GM06990 (cell line): ENCODE measurements at places on chromosomes 2 and 18.

- DNase-seq: no peak
Observed at GRCh38 chr18:24272229-24272525, 125.4 kb downstream of the OSBPL1A start.

GRCh38 chr2:3334392-3335345 is 42.9 kb downstream of the EIPR1 start:
- DNase-seq: no peak

GRCh38 chr2:11533278-11534070 is at the start of gene GREB1:
Gene GREB1, plus strand, starts transcription at chr2:11534045. Its CDS starts 22,570 bp downstream, at chr2:11556615.
- DNase-seq: no peak

DNA sequence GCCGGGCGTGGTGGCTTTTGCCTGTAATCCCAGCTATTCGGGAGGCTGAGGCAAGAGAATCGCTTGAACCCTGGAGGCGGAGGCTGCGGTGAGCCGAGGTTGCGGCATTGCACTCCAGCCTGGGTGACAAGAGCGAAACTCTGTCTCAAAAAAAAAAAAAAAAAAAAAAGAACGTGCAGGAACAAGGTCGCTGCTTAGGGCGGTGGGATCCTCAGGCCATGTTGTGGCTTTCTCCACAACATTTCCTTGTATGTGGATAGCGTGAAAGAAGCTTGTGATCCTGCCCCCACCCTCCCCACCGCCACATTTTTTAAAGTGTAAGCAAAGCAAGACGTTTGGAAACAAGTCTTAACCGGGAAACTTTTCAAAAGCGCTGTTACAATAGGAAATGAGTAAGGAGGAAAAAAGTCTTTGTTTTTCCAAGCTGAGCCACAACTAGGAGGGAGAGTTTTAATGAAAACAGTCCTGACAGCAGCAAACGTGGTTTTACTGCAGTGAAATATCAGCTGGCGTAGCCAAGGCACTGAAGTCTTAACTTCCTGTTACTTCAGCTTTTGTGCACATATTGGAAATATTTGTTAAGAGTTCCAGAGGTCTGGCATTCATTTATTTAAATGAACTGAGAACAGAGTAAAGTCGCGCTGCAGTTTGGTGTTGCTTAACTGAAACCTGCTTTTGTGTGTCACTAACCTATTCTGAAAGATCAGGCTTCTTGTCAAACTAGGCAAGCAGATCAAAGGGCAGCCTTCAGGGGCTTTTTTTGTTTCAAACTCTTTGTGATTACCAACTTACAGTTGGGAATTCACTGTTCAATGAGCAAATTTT is 3.8 kb downstream of the TGIF1 start:
- no peak for DNase-seq

DNA sequence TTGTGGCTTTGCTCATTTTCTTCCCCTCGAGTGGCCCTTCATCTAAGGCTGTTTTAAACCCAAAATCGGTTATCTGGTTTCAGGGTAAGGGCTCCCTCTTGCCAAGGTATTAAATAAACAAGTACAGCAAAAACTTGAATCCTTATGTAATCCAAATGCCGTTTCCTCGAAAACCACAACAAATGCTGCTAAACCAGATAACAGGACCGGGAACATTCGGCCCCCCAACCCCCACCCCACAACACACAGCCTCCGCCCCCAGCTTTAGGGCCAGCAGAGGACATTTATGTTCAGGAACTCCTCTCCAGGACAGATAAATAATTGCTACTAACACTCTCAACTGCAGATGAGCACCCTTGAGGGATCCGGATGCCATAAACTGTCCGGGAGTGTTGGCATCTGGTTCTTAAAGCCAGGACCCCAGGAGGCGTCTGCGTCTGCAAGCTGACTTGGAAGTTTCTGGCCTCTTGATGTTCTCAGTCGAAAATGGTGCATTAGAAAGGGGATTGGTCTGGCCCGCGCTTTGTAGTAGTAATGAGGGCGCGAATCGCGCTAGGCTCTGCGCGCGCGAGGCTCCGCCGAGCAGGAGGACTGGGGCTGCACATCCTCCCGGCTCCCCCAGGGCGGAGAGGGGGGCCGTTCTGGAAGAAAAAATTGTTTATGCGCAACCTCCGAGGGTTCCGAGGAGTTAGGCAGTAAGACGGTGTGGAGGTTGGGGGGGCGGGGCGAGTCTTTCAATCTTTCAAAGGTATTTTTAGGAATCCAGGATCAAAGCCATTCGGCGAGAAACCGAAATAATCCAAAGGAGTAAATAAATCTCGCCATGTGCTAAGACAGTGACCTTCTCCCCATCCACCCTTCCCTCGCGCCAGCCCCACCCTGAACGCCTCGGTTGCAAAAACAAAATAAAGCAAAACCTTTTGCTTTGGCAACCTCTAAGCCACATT is 3.9 kb upstream of the ID2 start:
- peak; percentile 27 for DNase-seq

GRCh38 chr2:141654311-141654710 is 476.5 kb downstream of the LRP1B start:
- DNase-seq: no peak

GRCh38 chr2:25835906-25836305 is 42.4 kb downstream of the ASXL2 start:
- DNase-seq: no peak

GRCh38 chr2:20537423-20538307 is 90.8 kb downstream of the RHOB start:
- no peak for DNase-seq

DNA sequence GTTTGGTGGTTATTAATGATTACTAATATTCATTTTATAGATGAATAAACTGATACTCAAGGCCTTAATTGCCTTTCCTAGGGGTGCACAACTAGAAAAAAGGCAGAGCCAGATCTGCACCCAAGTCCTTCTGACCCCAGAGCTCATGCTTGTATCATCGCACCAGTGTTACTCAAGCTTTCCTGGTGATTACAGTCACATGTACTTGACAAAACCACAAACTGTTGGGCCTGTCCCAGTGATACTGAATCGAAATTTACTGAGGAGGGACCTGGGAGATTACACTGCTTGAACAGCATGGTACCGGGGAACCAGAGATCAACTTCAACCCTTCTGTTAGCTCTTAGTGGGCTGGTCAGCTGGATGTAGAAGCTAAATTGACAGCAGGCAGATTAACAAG is 33.7 kb downstream of the FASTKD2 start:
- no peak for DNase-seq
